ENCODE measurements at places on chromosomes 16 and 17.

- no peak for DNase-seq
Observed at GRCh38 chr17:1116602-1117001, 63.2 kb downstream of the ABR start.

DNA sequence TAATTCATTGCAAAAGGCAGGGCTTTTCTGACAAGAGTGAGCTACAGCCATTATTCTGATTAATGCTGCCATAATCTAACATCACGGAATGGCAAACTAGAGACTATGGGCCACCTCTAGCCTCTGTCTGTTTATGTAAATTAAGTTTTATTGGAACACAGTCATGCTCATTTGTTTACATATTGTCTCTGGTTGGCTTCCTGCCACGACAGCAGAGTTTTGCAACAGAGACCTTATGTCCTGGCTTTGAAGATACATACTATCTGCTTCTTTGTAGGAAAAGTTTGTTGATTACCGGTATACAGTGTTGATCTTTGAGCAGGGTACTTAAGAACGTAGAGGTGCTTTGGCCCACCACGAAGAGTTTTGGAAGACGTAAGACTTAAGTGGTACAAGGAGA, 715.9 kb upstream of the RBFOX1 start:
- DNase-seq, result no peak

DNA sequence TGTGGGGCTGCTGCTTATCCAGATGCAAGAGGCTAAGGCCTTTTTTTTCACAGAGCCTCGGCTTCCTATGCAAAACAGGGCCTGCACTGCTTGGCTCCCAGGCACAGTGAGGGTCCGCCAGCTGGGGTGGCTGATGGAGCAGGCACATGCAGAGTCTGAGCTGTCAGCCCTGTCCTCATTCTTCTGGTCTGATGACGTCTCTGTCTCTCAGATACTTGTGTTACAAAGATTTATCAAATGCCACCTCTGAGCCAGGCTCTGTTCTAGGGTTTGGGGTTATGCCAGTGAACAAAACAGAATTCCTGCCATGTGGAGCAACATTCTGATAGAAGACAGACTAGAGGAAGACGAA, 4.8 kb downstream of the RNF40 start:
- no peak for DNase-seq

DNA sequence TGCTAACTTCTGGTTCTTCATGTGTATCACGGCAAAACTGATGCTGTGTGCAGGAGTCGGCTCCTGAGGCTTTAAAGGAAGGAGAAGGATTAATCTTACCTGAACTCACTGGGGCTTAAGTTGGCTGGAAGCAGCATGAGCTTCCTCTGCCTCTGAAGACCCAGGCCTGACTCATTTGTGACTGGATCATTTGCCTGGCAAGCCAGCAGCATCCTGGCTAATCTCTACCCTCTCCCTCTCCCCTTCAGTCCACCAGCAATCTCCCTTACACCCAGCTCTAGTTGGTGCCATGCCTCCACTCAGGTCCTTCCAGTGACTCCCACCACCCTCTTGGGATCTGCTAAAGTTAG, 150.3 kb downstream of the IRX3 start:
- no peak for DNase-seq

DNA sequence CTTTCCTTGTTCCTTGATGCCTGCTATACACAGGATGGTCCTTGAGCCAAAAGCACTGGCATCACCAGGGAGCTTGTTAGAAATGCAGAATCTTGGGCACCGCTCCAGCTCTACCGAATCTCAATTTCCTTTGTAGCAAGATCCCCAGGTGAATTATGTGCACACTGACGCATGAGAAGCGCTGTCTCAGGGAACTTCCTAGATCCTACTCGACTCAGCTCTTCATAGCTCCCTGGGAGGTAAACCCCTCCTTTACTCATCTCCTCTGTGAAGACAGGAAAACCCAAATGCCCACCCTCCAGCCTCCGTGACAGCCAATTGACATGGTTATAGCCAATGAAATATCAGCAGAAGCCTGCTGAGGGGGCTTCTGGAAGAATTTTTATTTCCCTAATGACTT, 4.1 kb downstream of the USP31 start:
- no peak for DNase-seq

- DNase-seq, result peak; percentile 63
Observed at GRCh38 chr17:17022456-17022855, 19.8 kb upstream of the MPRIP start.

DNA sequence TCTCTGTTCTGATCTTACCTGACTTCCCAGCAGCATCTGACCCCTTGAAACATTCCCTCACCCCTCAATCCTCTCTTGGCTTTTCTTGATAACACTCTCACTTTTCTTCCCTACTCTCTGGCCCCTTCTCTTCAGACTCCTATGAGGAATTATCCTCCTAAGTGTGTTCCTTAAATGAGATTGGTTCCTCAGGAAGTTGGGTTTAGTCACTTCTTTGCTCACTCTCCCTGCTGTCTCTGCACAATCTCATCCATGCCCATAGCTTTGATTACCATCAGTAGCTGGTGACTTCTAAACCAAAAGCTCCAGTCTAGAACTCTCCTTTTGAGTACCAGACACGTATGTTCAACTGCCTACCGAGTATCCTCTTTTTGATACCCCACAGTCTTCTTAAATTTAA, 13.0 kb downstream of the MED24 start:
- no peak for DNase-seq

DNA sequence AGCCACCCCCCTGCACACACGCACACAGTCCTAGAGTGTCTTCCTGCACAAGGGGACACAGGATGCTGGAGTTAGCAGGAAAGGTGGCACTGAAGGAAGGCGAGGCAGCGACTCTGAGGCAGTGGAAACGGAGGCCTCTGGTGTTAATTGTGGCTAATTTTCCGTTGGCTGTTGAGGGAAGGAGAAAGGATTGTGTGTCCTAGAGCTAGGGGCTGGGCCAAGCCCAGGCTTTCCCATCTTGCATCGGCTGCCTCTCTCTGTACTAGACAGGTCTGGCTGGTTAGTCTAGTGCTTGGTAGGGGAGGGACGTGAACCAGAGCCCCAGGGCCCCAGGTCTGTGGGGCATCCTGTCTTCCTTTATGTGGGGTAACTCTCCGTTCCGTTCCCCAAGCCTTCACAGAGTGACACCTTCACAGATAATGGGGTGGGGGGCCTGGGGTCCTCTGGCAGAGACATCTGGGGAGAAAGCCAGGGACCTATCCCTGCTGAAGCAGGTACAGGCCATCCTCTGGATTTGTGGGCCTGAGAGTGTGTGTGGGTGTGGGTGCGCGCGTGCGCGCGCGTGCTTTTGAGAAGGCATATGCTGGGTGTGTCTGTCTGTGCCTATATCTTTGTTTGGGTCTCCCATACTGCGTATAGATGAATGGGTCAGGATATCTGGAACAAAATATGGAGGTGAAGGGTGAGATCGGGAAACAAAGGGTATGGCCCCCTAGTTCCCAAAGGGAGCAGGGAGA, at the start of gene CHD3:
TSS of gene CHD3 (plus strand) at position 606 of the 737 bp plus-strand sequence. CDS start 212 bp downstream, outside the sequence.
- no peak for DNase-seq

DNA sequence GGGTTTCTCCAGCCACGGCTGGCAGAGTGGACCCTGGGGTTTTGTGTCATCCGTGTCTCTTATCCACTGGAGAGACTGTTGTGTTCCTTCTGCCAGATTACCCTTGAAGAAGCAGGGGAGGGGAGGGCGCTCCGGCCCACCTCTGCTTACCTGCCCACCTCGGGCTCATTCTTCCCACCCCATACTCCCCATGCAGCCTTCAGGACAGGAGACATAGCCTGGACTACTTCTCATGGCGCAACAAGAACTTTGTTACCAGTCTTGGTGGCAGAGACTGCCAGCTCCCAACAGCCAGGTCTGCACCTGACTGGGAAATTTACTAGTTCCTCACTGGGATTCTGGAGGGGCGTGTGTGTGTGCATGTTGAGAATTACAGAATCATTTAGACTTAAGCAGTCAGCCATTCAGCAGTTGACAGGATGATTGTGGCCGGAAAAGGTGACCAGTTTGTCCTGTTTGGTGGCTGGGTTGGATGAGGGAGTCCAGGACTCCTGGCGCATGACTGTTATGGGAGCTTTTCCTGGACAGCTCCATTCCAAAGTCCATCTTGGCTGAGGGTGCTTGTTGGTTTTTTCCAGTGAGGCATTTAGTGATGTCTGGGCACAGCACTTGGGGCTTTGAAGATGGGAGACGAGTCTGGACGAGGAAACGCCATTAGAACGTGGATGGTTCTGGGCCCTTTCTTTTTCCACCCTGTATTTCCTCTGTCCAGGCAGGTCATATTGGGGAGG, 8.7 kb downstream of the GSE1 start:
- no peak for DNase-seq

- DNase-seq, result peak; percentile 22
Observed at GRCh38 chr16:85403693-85404092, 209.4 kb upstream of the GSE1 start.

DNA sequence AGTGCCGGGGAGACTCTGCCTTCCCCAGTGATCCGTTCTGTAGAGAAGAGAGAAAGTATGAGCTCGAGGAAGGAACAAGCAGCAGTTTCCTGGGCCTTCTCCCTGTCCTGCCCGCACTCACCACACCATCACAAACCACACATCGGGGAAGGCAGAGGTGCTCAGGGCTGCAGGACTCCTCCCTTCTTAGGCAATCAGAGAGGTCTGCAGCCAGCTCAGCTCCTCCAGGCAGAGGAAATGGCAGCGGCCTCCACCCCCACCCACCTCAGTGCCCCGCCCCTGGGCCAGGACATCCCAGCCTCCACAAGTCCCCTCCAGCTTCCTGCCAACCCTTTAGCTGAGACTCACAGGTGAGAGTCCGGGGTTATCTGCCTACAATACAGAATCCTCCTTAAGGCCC, 2.0 kb downstream of the ZNF319 start:
- peak; percentile 74 for DNase-seq

GRCh38 chr16:2015117-2015946, 4.3 kb upstream of the NPW start:
- DNase-seq, result no peak

DNA sequence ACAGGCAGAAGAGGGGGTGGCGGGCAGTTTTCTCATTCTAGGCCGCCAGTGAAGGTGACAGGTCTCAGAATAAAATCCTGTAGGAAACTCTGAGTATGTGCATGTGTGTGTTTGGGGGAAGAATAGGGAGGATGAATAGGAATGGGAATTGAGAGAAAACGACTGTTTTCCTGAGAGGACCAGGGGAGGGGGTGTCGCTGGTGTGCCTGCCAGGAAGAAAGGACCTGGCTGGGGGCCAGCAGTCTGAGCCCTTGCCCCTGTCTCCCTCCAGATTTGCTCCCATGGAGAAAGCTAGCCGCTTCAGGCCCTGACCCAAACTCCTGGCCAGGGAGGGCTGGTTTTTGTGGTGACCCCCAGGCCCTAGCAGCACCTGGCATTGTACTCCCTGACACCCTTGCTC, 14.4 kb downstream of the C17orf50 start:
- no peak for DNase-seq

DNA sequence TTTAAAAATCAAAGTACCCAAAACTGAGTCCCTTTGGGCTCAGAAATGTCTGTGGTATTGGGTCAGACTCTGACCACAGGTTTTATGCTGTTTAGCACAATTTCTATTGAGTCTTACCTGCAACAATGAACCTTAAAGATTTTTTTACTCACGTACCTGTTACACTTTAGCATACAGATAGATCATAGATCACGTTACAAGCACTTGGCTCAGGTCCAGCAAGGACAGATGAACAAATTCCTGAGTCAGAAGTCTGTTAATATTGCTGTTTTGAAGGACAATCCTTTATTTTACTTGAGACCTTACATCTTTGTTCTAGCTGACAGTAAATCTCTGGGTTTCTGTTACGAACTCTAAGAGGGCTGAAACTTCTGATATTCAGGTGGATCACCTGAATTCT, 12.8 kb downstream of the SLC7A6OS start:
- no peak for DNase-seq

GRCh38 chr17:3888343-3889171, 4.3 kb downstream of the CAMKK1 start:
- DNase-seq, result peak; percentile 92

DNA sequence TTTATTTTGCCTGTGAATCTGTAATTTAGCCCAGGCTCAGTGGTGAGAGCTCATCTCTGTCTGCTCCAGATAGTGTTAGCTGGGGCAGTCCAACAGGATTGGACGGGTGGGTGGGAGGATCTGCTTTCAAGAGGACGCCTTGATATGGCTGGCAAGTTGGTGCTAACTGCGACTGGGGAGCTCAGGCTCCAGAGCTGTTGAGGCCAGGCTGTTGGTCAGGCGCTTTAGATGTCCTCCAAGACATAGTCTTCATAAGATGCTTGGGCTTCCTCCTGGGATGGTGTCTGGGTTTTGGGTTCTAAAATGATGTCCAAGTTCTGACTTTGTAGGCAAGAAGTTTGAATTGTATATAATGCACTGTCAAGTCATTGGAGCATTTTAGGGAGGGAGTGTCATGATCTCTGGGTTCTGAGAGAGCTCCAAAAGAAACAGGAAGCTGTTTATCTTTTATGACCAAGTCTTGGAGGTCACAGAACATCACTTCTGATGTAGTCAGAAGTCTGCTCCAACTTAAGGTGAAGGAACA, 12.8 kb upstream of the PCTP start:
- DNase-seq, result no peak

GRCh38 chr17:58476812-58477211, 11.4 kb downstream of the HSF5 start:
- DNase-seq, result no peak

- DNase-seq, result no peak
Observed at GRCh38 chr17:71593078-71593477, 527.7 kb upstream of the SOX9 start.

DNA sequence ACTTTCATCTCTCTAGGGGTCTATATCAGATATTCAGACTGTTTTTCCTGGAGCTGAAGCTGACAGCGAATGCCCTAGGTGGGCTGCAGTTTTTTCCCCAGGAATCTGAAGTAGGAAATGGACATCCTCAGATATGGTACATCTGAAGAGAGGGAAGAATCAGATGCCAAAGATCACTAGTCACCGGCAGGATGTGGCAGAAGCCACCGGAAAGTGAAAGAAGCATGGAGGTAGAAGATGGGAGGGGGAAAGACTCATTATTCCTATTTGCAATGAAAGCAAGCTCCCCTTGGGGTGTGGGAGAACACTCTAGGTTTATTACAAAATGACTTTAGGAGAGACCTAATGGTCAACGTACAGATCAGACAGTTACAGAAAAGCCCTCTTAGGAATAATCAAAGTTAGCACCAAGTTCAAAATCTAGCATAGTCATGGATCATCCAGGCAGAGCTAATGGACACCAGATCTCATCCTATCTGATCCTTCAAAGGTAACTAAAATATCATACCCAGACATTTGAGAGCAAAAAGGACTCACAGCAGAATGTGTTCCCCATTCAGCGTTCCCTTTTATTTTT, 110.7 kb downstream of the HS3ST3A1 start:
- DNase-seq, result no peak

- DNase-seq, result no peak
Observed at GRCh38 chr17:373613-374230, 21.1 kb upstream of the RPH3AL start.

DNA sequence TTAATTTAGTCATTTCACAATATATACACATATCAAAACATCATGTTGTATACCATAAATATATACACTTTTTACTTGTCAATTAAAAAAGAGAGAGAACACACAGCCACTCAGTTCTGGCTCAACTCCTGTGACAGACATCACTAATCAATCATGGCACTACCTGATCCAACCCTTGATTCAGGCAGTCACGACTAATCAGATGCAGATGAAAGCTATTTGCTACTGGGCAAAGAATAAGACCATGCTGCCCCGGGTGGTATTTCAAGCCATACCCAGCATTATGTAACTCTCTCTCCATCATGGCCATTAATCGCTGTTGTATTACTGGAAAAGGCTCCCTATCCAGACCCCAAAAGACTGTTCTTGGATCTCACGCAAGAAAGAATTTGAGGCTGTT, 345.7 kb downstream of the HAPSTR1 start:
- DNase-seq, result no peak
